ENCODE measurements at places on chromosomes 12 and 14.

DNA sequence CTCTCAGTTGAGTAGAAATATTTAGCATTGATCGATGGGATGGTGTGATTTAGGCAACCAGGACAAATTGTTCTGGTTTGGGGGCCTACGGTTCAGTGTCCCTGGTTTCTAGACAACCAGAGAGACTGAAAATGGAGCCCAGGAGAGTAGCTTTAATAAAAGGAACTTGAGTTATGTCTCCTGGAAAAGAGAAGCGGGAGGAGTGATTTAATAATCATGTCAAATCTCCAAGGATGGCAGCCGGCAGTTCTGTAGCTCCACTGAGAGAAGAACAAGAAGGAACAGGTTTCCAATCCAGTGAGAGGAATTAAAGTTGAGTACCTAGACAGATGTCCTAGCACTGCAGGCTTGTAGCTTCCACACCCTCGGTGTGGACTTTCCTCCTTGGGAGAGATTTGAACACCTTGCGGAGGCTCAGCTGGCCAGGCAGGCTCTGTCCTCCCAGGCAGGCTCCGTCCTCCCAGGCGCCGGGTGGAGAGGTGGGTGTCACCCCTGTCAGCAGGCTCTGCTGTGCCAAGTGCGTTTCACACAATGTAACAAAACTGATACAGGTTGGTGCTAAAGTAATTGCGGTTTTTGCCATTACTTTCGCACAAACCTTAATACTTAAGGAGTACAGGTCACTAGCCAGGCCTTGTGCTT, 45.9 kb downstream of the SLC6A12 start:
- no peaks in the 10 kb centered on the region for H3K4me1 ChIP-seq
- H3K36me3 ChIP-seq = no peaks in the 10 kb centered on the region
- no peak overlapping the region for H3K27ac ChIP-seq

DNA sequence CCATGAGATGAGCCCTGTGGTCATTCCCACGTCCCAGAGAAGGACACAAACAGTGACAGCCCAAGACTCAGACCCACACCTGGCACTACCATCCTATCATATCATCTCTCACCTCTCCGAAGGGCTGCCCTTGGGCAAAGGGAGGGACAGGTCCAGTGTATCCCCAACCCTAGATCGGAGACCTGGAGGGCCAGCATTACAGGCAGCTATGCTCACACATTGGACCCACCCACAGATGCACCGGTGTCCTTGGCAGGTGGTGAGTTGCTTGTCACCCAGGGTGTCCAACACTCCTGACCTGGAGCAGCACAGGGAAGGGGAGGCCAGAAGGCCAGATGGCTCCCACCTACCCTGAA, 117.4 kb downstream of the DICER1 start:
- no peak overlapping the region for H3K27ac ChIP-seq
- no peak for DNase-seq
- H3K27me3 ChIP-seq = no peaks in the 10 kb centered on the region
- no peaks in the 10 kb centered on the region for H3K36me3 ChIP-seq
- H3K4me3 ChIP-seq = no peak overlapping the region

GRCh38 chr14:78709795-78710557, 539.8 kb downstream of the NRXN3 start:
- no peaks in the 10 kb centered on the region for H3K36me3 ChIP-seq
- no peak overlapping the region for H3K27ac ChIP-seq
- no peaks in the 10 kb centered on the region for H3K27me3 ChIP-seq

GRCh38 chr12:76384560-76384959, 36.3 kb upstream of the BBS10 start:
- DNase-seq = no peak
- H3K4me1 ChIP-seq = no peaks in the 10 kb centered on the region
- no peaks in the 10 kb centered on the region for H3K27me3 ChIP-seq
- H3K27ac ChIP-seq = no peak overlapping the region
- H3K4me3 ChIP-seq = no peak overlapping the region
- peaks cover 12% of the 10 kb centered on the region for H3K36me3 ChIP-seq

GRCh38 chr14:103508521-103509329, 13.9 kb downstream of the CKB start:
- no peak overlapping the region for H3K27ac ChIP-seq
- H3K4me1 ChIP-seq = no peaks in the 10 kb centered on the region
- no peak for DNase-seq
- peaks cover 9% of the 10 kb centered on the region for H3K36me3 ChIP-seq
- H3K4me3 ChIP-seq = no peak overlapping the region

All from CD8-positive, alpha-beta memory T cell (primary cell).